ENCODE measurements at places on chromosomes 5 and 9.

GRCh38 chr9:962023-962422 lies 14.4 kb upstream of the DMRT3 start:
- no peak for DNase-seq

GRCh38 chr5:76273206-76273885 lies 129.7 kb upstream of the IQGAP2 start:
- DNase-seq = no peak

- peak; percentile 1 for DNase-seq
Measured at GRCh38 chr5:61744690-61745619, 412.9 kb downstream of the ZSWIM6 start.

- no peak for DNase-seq
Measured at GRCh38 chr5:109161914-109162683, 247.7 kb downstream of the PJA2 start.

DNA sequence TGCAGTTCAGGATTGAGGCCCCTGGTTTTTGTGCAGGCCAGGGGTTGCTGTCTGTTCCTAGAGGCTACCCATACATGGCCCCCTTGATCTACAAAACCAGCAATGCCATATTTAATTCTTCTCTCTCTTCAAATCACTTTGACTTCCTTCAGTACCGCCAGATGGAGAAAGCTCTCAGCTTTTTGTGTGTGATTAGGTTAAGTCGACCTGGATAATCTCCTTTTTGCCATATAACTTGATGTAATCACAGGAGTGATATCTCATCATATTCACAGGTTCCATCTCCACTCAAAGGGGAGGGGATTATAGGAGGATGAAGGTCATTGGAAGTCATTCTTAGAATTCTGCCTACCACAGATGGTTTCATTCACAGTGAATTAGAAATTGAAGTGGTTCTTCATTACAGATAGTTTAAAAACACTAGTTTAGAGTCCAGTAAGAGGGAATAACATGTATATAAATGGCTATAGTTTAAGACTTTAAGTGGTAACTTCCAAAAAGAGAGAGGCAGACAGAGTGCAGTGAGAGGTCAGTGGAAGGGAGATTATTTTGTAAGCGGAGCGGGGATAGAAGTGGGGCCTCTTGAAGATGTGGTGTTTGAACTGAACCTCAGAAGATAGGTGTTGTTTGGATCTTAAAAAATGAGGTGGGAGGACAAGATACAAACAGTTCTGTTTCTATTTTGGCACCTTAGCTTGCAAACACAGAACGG lies 85.9 kb downstream of the GALNT10 start:
- DNase-seq = no peak

- DNase-seq = peak; percentile 65
Measured at GRCh38 chr5:56585999-56586691, 229.2 kb upstream of the MAP3K1 start.

DNA sequence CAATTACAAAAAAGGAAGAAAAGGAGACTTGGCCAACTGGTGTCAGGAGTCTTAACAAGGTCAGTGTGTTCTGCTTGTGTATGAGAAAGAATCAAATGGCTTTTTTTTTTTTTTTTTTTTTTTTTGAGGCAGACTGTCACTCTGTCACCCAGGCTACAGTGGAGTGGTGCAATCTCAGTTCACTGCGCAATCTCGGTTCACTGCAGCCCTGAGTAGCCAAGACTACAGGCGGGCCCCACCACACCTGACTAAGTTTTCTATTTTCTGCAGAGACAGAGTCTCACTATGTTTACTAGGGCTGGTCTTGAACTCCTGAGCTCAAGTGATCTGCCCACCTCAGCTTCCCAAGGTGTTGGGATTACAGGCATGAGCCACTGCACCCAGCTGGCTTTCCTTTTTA lies 3.1 kb upstream of the IL7R start:
- no peak for DNase-seq
